Mesothelial cell of epicardium (in vitro differentiated cells): ENCODE measurements at places on chromosomes 11 and 22. TPM values are rescaled to one million over a fixed set of nuclear protein-coding genes. Genes with fewer than 3 reads are reported as not detected.
A peak's percentile ranks its signal among the peaks of the same experiment; 100 is the strongest.

GRCh38 chr11:8638300-8638699, 44.2 kb downstream of the TRIM66 start:
- H3K4me3 ChIP-seq = no peak overlapping the region
- no peaks in the 10 kb centered on the region for H3K27me3 ChIP-seq
- H3K4me1 ChIP-seq = peaks cover 5% of the 10 kb centered on the region
- DNase-seq = no peak

DNA sequence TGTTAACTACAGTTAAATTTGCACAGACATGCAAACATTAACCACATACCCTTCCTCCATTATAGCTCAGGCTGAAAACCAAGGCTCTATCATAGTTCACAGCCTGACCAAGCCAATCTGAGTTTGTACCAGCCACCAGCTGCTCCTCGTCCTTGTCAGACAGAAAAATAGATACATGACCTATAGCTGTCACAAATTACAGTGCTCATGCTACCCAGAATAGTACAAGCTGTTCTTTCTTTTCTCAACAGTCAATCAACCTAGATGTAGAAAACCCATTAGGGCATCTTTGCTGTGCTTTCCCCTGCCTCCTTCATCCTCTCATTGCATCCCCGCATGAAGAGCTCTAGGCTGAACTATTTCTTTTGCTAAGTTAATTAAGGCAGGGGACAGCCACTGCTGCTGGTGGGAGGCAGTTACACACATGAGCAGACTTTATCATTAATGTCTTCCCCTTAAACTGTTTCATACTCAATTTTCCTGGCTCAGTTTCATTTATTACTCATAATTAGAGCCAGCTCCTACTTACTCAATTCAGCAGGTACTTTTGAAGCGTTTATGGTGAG, 148.3 kb downstream of the TRPC6 start:
- no peak overlapping the region for H3K27ac ChIP-seq
- H3K27me3 ChIP-seq = no peaks in the 10 kb centered on the region
- no peak overlapping the region for H3K4me3 ChIP-seq
- DNase-seq = no peak

DNA sequence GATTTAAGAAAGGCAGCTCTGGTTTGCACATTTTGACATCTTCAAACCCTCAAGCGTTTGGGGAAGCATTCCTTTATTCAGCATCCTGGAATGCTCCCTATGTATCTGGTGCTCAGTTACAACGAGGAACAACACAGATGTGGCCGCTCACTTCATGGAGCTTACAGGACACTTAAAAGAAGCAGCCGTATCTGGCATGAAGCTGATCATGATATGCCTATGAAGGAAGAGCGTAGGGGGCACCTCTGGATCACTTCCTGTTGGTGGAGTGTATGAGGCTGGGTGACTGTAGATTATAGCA, 72.3 kb upstream of the TP53I11 start:
- DNase-seq = no peak
- no peak overlapping the region for H3K4me3 ChIP-seq
- H3K27ac ChIP-seq = no peak overlapping the region
- no peaks in the 10 kb centered on the region for H3K36me3 ChIP-seq
- H3K27me3 ChIP-seq = no peaks in the 10 kb centered on the region
- H3K4me1 ChIP-seq = peaks cover 15% of the 10 kb centered on the region

- H3K27me3 ChIP-seq = peaks cover 6% of the 10 kb centered on the region
- H3K27ac ChIP-seq = no peak overlapping the region
- H3K36me3 ChIP-seq = no peaks in the 10 kb centered on the region
- no peak for DNase-seq
- no peak overlapping the region for H3K4me3 ChIP-seq
These were observed 71.4 kb downstream of the NAT10 start for GRCh38 chr11:34176751-34177209.

DNA sequence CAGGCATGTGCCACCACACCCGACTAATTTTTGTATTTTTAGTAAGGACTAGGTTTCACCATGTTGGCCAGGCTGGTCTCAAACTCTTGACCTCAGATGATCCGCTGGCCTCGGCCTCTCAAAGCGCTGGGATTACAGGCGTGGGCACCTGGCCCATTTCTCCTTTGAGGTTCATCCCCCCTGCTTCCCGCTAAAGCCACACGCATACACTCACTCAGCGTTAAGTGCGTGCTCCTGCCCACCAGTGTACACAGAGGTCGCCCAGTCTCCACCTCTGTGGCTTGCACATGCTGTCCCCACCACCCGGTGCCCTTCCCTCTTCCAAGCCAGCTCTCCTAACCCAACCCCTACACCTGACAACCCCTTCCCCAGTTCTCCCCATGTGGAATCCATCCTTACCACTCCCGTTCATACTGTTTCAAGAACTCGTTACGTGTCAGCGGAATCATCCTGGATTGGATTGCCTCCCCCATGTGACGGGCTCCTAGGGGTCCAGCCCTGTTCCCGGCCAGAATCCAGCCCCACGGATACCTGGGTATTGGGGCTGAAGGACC, 15.7 kb upstream of the CYTH4 start:
- peaks cover 3% of the 10 kb centered on the region for H3K4me1 ChIP-seq
- no peak for DNase-seq
- peak overlapping the region; percentile 47 for H3K4me3 ChIP-seq
- H3K36me3 ChIP-seq = no peaks in the 10 kb centered on the region

Gene SORL1
- total RNA-seq = 28.0 to 32.8 TPM (median 29.8 TPM) in 3 replicates

Gene LINC01488
- total RNA-seq = not detected in 3 replicates

Gene CRYBB3
- total RNA-seq = 0.27 to 0.54 TPM (median 0.31 TPM) in 3 replicates

Gene BRSK2
- 4.6 to 6.8 TPM (median 4.9 TPM) in 3 replicates for total RNA-seq

Gene FAM118A
- 227 to 235 TPM (median 229 TPM) in 3 replicates for total RNA-seq

Gene CCDC86
- 22.5 to 23.2 TPM (median 22.6 TPM) in 3 replicates for total RNA-seq

Gene MYOD1
- total RNA-seq = not detected in 3 replicates

Gene GAS2L1
- total RNA-seq = 13.4 to 14.6 TPM (median 13.6 TPM) in 3 replicates
